ENCODE measurements at places on chromosomes 4 and X.
A peak's percentile ranks its signal among the peaks of the same experiment; 100 is the strongest.

GRCh38 chr4:41146196-41146595 lies 68.1 kb downstream of the APBB2 start:
- no peak for DNase-seq

DNA sequence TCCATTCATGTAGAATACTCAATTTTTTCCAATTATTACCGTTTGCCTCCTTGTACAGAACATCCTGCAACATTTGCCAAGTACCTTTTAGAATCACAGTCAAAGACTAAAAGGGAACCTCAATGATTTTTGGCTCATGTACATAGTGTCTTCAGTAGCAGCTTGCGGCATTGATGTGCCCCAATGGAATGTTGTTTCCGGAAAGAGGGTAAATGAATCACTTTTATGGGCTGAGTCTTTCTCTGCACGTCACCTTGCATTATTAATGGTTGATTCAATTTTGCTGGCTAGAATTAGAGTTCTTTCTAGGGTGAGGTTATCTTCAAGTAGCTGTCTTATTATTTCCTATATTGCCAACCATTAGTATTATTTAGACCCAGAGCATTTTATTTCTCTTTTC lies 116.9 kb upstream of the GABRA2 start:
- DNase-seq, result no peak

GRCh38 chr4:183867247-183867646 lies 37.9 kb upstream of the STOX2 start:
- no peak for DNase-seq

DNA sequence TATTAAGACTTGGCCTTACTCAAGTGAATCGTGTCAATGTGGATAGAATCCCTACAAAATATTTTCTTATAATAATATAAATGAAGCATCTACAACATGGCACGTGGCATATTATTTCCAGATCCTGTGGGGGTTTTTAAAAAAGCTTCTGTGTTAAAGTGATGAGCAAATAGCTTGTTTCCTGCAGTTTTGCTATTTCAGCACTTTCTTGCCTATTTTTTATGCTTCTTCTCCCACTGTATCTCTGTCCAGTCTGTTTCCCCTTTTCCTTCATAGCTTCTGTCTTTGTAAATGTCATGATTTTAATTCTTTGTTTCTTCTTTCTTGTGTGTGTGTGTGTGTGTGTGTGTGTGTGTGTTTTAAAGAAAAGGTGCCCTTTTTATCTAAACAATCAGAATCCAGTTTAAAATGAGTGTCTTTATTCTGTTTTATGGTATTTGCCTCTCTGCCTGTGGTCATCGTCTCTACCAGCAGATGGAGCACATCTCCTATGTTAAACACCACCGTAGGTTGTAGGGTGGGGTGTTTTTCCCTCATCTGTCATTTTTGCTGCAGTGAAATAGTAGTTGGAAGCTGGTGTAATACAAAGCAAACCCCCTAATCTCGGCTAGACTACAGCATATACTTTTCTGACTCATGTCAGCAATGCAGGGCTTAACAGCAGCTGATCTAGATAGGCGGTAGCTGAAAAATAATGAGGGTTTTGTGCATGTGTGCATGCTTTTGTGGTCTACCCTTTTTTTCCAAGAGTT lies 33.1 kb downstream of the FTHL17 start:
- DNase-seq, result peak; percentile 82

GRCh38 chrX:39152106-39152649 lies 350.9 kb downstream of the MID1IP1 start:
- peak; percentile 99 for DNase-seq

GRCh38 chr4:74715706-74716435 lies 78.5 kb downstream of the BTC start:
- DNase-seq, result no peak

GRCh38 chrX:8683687-8684086 lies 48.2 kb downstream of the ANOS1 start:
- no peak for DNase-seq

GRCh38 chrX:8048466-8048865 lies 121.3 kb upstream of the PNPLA4 start:
- DNase-seq, result no peak

DNA sequence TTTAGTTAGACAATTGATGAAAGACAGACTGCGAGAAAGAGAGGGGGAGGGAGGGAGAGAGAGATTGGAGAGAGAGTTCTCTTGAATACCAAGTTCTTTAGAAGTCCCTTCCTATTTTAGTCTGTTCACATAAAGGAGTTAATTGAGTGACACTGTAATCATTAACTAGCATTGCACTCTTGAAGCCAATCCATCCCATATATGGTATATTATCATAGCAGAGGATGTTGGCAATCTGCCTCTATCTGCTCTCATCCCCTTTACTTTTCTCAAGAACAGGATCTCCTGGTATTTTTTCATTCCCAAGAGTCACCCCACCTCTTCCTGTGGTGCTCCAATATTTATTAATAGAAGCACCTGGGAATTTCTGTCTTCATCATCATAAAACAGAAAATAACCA lies 959.6 kb upstream of the NDST4 start:
- no peak for DNase-seq

GRCh38 chr4:6802025-6802424 lies 19.5 kb downstream of the KIAA0232 start:
- no peak for DNase-seq

- DNase-seq, result no peak
Measured at GRCh38 chr4:170395773-170396172, 306.0 kb upstream of the AADAT start.

Data from NCI-H1417 (cell line).